ENCODE measurements at places on chromosomes 5 and 9.
A peak's percentile ranks its signal among the peaks of the same experiment; 100 is the strongest.

DNA sequence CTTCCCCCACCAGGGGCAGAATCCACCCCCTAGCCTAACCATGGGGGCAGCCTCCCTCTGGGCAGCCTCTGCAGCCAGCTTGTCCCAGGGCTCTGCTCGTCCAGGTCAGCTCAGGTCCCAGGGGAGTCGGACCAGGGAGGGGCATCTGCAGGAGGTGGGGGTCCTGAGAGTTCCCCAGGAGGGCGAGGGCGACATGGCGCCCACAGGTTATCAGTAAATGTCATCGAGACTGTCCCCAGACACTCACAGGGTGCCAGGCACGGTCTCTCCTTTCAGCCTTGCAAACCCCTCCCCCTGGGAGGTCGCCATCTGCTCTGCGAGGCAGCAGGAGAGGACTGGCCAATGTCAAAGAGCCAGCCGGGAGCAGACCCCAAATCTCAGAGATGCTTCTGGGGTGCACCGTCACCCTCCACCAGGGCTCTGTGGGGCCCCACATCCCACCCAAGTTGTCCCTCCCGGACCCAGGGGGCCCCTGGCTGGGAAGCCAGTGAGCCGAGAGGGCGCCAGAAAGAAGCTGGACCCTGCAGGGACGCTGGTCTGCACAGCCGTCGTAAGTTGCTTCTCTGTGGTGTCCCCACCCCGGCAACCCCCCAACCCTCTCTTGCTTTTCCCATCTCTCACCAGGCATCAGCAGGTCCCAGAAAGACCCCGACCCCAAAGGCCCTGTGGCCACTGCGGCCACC, 69.3 kb downstream of the NTNG2 start:
- no peak for DNase-seq

- DNase-seq, result no peak
Observed at GRCh38 chr5:145922059-145922458, 14.3 kb upstream of the SH3RF2 start.

- peak; percentile 55 for DNase-seq
Observed at GRCh38 chr5:126947146-126948010, 83.0 kb downstream of the MARCHF3 start.

GRCh38 chr5:181181650-181182565, 23.1 kb downstream of the TRIM7 start:
- peak; percentile 85 for DNase-seq

DNA sequence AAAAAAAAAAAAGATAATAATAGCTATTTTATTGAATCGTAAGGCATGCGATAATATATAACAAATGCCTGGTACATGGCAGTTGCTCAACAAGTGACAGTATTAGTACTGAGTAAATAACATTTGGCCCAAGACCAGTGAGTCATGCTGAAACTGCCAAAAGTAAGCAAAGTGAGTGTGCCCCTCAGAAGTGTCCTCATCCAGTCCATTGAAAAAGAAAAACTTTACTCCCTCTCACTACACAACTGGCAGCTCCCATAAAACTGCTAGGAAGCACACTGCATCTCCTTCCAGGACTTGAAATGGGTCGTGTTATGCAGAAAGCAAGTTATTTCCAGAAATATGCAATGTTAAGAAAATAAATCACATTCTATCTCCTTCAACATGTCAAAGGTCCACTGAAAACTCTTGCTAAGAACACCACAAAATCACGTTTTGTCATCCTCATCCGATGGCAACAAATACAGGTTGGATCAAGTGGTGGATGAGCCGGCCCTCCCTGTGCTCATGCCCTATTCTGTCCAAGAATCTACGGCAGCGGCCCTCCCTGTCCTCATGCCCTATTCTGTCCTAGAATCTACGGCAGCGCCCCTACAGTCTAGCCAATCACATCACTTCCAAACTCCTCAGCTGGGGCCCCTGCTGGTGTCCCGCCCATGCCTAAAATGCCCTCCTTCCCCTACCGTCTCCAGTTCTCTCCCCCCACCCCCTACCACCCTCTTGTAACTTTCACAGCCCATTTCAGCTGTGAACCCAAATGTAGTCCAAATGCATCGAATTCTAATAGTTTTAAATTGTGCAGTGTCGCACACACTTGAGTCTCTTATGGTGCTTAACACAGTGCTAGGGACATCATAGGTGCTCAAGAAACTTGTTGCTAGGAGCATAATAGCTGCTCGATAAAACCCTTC, 12.5 kb downstream of the PTCH1 start:
- DNase-seq, result peak; percentile 9

DNA sequence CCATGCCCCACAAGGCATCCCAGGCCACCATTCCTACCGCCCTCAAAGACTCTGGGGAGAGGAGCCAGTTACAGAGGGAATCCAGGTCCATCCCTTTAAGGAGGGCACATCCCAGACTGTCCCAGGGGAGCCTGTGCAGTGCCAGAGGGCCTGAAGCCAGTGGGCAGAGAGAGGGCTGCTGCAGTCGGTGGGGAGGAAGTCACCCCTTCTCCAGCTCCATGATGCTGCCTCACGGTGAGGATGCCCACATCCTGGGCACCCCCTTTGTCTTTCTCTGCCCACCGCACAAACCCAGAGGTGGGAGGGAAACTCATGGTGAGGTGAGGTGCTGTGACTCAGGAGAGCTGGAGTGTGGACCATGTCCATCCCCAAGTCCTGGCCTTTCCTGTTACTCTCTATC, 26.2 kb upstream of the ANKRD33B start:
- DNase-seq, result peak; percentile 22

DNA sequence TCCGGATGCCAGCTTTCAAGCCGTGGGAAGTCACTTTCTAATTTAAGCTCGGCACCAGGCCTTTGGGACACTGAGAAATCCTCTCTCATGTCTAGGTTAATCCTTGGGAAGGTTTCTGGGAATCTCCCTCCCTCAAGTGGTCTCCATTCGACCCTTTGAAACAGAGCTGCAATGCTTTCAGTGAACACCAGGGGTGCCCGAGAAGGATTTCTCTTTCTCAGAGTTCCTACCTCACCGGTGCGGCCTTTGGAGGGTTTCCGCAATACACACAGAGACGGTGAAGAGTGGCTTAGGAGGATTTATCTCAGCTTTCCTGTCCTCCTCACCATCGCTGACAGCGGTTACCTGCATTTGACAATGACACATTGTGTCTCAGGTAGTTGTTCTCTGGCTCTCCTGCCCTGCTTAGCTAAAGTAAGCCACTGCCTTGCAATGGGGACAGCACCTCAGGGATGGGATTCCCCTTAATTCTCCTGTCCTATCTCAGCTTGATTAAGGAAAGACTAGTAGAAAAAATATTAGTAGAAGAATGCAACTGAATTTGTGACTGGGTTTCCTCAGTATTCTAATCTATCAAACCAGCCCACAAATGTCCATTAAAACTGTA, 180.6 kb downstream of the GABRG2 start:
- DNase-seq, result no peak

DNA sequence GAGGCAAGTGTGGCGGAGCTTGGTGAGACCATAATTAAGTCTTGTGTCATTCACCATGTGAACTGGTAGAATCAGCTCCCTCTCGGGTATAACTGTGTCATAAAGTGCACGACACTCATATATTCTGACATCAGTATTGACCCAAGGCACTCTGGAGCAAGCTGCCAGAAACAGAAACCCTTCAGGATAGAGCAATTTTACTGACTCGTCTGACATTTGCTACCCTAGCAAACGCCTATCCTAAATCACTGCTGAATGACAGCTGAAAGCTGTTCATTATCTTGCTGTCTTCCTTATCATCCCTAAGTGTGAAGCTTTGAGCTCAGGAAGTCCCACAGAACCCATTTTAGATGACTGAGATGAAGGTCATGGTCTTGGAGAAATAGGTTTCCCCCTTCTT, 27.8 kb downstream of the PTCH1 start:
- DNase-seq, result no peak

All from B cell (primary cell).